Psoas muscle (tissue), 8 donors: ENCODE measurements at places on chromosomes 2 and 18. TPM values are rescaled to one million over a fixed set of nuclear protein-coding genes. Genes with fewer than 3 reads are reported as not detected.

DNA sequence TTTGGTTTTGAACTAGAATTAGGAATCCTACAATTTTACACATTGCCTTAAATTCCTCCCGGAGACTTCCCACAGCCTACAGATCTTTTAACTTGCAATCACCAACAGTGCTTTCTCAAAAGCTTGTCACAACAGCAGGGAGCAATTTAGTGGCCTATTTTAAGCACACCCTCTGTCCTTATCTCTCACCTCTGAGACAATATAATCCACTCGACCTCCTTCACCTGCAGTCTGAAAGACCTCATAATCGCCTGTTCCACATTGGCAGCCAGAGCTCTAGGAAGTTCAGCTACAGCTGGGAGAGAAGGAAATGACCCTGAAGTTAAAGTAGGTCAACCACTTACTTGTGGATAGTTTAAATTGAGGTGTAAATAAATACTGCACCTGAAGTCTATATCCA, 249.7 kb upstream of the DLGAP1 start:
- DNase-seq = no peak

Gene NT5DC4
- polyA plus RNA-seq = not detected

DNA sequence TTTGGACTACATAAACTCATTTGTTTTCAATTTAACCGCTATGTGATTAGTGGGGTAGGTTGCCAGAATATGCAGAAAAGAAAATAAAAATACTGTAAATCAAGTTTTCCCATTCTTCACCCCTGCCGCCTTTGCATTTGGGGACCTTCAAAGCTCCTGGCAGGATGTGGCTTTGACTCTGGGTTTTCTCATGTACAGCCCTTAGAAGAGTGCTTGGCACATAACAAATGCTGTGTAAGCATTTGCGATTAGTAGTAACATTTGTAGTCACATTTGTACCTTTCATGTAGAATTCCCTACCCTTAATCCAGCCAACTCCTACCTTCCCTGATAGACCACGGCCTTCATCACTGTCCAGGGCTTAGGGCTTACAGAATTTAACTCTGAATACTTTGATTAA, 262.6 kb downstream of the MREG start:
- DNase-seq = no peak

- no peak for DNase-seq
Observed at GRCh38 chr2:21779786-21780185, 656.0 kb downstream of the TDRD15 start.

DNA sequence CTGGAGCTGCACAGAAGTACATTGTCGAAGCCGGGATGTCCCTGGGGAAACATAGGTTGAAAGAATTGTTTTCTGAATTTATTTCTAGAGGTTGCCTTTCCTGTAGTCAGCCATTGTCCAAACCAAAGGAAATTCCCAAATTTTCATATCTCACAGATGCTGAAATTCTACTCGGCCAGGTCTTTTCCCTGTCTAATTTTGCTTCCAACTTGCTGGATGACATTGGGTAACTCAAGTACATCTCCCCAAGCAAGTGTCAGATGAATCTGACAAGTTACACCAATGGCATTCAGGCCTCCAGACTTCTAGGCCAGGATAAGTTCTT, 47.5 kb upstream of the ROCK2 start:
- no peak for DNase-seq

DNA sequence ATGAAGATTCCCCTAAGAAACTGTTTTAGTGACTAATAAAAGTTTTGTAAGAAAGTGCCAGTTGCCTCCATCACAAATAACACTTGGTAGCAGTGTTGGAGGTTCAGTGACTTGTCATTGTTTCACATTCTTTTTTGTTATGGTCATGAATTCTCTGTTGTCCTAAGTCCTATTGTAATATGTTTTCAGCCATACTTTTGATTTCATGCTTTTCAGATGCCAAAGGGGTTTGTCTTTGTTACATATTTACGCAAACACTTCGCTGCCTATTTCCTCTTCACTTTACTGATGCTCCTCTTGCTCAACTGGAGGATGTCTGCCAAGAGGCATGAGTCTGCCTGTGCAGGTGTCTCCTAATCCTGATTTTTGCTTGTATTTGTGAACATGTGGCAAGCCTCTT, 66.6 kb downstream of the PHLPP1 start:
- peak; percentile 55 for DNase-seq

DNA sequence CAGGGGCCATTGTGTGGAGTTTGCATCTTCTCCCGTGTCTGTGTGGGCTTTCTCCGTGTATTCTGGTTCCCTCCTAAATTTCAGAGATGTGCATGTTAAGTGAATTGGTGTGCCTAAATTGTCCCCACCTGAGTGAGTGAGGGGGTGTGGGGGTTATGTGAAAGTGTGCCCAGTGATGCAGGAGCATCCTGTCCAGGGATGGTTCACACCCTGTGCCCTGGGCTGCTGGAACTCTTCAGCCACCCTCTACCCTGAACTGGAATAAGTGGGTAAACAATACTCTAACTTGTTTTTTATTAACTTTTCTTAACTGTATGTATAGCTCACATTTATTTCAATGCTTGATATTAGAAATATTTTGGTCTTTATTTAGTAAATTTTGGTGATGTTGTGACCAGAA, 56.0 kb downstream of the UBE2E3 start:
- DNase-seq = no peak

DNA sequence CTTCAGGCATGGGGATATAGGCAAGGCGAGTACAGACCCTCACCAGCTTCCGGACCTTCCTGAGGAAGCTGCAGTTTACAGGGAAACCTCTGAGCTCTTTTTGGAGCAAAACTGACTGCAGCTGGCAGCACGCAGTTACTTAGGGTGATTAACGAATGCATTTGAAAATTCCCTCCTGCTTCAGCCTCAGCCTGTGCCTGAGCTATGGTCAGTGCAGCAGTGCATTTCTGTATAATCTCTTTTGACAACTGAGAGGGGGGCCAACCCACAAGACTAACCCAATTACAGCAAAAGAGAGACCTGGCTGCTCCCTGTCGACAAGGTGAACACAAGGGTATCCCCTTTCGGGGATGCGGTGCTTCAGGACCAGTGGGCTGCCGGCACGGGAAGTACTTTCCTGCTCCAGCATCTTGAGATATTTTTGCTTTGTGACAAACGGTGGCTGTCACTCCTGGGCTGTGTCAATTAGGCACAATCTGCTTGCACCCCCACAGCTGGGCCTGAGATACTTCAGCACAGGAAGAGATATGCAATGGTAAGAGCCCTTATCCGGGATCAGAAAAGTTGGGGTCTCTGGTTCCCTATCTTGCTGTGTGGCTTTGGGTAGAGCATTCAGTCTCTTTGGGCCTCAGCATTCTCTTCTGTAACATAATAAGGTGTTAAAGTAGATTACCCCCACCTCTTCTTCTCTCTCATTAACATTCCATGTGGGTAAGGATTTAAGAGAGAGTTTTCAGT, 141.0 kb downstream of the TMEM17 start:
- DNase-seq = no peak

Gene TMEM182
- polyA plus RNA-seq = 3.3 TPM

DNA sequence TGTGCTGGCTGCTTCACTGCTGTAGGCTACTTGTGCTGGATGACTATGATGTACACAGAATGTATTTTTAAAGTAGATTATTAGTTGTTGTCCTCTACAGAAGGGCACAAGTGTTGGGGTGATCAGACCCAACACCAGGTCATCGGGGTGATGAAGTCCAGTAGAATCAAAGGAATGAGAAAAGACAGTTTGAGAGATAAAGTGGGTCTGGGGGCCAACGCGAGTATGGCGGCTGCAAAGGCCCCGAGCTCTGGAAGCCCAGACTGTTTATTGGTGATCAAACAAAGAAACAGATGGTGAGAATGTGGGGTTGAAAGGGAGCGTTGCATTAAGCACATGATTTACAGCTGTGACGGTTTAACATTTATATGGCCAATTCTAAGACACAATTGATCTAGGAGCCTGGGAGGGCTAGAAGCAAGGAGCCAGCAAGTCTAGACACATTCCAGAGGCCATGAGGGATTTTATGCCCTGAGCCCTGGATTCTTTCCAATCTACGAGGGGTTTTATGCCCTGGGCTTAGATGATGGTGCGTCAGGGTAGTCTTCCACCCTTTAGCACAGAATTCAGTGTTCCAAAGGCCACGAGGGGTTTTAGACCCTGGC, 153.5 kb downstream of the AGPS start:
- no peak for DNase-seq

DNA sequence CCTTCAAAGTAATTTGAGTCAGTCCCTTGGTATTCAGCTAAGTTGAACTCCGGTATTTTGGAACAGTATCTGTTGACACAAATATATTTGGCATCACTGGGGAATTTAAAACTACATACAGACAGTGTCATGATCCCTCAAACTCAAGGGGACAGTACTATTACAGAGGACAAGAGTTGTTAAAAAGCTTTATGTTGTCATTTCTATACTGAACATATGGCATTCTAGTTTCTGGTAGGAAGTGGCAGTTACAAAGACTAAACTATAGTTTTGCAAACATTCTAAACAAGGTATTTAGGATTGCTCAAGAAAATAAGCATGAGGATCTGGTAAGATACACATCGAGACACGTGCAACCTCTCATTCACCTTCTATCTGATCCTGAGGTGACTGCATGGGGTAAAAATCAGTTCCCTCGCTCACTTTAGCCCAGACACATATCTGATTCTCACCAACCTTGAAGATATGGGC, 16.6 kb upstream of the CCNYL1 start:
- DNase-seq = no peak

DNA sequence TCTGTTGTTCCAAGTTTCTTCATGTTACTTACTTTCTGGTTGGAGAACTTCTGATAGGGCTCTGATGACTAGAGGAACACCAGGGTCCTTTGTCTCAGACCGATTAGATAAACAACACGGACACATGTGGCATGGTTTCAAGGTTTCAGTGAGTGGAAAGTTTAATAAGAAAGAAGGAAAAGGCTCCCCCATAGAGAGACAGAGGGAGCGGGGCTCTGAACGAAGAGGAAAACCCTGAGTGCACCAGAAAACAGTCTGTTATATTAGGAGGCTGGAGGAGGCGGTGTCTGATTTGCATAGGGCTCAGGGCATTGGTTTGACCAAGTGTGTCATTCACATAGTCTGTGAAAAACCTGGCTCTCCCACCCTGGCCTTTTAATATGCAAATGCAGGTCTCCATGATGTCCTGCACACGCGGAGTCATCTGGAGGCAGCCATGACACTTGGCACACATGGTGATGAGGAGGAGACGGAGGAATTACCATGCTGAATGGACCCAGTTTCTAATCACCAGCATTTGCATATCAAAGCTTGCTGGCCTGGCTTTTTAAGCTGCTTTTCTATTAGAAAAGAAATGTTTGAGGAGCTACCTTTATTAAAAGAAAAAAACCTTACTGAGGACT, 94.2 kb downstream of the PTPN4 start:
- DNase-seq = no peak

Gene ARHGAP28
- 0.79 TPM for polyA plus RNA-seq

DNA sequence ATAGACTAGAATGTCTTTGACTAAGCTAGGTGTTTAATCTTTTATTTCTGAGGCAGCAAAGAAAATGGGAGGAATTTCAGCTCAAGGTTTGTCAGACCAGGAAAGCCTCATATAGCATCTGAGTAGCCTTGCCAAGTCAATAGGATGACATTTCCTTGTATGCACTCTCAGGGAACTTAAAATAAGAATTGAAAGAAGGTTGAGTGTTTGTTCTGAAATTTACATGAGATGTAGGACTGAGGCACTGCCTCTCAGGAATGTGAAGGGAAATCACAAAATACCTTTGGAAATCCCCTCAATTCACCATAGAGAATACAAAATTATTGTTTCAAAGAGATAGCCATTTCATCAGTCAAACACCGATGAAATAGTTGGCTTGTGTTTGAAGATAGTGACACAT, 392.0 kb upstream of the NRP2 start:
- no peak for DNase-seq

- no peak for DNase-seq
Observed at GRCh38 chr2:67954093-67954748, 108.6 kb downstream of the C1D start.

DNA sequence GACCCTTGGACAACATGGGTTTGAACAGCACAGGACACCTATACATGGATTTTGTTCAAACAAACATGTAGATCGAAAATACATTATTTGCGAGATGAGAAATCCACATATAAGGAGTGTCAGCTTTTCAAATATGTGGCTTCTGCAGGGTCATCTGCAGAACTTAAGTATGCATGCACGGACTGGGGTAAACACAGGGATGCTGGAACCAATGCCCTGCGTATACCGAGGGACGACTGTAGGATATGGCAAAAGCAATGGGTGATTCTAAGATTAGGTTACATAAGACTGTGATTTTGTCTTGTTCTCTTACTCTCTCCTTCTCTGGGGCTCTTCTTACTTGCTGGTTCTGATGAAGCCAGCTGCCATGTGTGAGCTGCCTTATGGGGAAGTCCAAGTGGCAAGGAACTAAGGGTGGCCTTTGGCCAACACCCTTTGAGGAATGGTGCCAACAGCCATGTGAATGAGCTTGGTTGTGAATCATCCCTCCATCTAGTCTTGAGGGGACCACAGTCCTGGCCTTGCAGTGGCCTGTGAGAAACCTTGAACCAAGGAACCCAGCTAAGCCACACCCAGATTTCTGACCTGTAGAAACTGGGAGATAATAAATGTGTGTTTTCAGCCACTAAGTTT, 66.5 kb downstream of the EVA1A start:
- DNase-seq = no peak
